Mucosa of gallbladder (tissue), 1 donor: ENCODE measurements at places on chromosomes 2 and 18.

DNA sequence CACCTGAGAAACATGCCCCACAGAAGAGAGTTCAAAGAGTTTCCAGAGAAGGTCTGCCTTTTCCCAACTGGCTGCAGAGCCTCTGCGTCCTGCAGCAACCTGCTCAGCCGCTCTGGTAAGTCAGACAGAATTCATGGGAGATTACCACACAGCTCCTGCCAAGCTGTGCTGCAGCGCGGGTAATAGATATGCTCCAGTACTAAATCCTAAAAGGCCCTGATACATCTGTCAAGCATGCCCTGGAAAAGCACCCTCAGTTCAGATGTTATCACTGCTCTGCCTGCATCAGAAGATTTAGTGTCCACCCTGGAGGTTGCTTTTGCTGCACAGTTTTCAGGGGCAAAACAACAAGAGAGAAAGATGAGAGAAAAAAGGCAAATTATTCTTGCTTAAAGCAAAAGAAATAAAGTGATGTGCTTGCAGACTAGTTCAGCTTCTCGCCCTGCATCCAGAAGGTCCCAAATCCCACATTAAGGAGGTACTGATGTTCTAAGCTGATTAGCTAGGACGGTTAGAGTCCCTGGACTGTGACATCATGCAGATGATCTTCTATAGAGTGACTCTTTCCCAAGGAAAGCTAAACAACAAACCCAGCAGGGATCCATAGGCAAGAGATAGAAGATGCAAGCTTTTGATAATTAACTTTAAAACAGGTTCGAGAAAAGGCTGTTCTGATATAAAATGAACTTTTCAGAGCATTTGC lies 488.6 kb downstream of the BCL11A start:
- DNase-seq, result no peak

DNA sequence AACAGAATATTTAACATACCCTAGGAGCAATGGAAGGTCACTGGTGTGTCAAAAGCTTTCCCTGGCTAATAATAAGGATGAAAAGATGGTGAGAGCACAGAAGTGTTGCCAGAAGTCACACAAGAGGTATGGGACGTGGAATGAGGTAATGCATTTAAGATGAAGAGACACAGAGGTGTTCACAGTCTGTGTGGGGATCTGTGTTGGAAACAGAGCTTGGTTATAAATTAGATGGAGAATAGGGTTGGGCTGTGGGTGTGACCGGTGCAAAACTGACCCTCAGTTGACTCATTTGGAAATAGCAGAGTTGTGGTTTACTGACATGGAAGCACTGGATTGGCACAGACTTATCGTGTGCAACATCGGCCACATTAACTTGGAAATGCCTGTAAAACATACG lies 372.5 kb downstream of the SATB2 start:
- no peak for DNase-seq

DNA sequence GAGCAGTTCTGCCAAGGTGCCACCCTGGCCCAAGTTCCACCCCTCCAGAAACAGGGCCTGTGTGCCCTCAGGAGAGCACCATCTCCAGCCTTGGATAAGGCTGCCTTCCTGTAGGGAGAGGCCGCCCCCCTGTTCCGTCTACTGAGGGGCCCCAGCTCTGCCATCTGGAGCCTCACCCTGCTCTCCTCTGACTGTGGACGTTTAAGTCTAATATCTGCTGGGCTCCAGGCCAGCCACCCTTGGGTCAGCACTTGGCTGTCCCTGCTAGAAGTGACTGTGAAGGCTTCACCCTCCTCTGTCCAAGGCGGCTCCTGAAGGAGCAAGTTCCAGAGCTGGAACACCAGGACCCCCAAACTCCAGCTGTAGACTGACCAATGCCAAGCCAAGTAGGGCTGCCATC lies 26.3 kb downstream of the RHOB start:
- DNase-seq, result no peak

- DNase-seq, result no peak
Observed at GRCh38 chr2:161228511-161229240, 68.4 kb downstream of the TANK start.

- no peak for DNase-seq
Observed at GRCh38 chr18:23223641-23224040, 88.4 kb downstream of the CABLES1 start.

DNA sequence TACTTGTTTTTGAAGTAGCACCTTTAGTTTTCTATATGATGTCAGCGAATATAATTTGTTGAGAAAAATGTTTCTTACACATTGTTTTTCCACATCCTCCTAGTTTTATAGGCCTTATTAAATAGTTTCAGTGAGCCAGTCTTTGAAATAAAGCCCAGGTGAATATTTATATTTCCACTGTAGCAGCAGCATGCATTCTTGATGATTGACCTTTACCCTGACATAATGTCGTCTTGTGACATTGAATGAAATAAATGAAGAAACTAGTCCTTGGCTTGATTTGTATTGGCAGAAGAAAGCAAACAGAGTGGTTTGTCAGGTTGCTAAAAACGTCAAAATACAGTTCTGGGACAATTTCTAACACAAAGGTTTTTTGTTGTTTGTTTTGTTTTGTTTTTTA lies 84.4 kb downstream of the EHBP1 start:
- DNase-seq, result no peak

DNA sequence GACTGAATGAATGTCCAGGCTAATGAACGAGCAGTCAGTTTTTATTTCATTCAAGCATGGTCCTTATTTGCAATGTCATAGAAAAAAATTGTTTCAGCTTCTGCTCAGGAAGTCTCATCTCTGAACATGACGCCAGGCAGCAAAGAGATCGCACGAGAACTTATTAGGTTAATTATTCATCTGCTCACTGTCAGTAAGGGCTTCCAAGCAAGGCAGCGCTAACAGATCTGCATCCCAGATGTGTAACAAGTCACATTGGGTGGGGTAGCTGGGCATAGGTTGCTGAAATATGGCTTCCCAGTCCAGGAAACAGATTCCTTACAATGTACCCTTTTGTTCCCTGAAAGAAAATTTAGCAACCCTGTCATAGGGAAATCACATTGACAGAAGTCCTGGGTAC lies 63.5 kb downstream of the ANKRD44 start:
- no peak for DNase-seq

GRCh38 chr2:45533771-45534170 lies 77.3 kb downstream of the SRBD1 start:
- no peak for DNase-seq

DNA sequence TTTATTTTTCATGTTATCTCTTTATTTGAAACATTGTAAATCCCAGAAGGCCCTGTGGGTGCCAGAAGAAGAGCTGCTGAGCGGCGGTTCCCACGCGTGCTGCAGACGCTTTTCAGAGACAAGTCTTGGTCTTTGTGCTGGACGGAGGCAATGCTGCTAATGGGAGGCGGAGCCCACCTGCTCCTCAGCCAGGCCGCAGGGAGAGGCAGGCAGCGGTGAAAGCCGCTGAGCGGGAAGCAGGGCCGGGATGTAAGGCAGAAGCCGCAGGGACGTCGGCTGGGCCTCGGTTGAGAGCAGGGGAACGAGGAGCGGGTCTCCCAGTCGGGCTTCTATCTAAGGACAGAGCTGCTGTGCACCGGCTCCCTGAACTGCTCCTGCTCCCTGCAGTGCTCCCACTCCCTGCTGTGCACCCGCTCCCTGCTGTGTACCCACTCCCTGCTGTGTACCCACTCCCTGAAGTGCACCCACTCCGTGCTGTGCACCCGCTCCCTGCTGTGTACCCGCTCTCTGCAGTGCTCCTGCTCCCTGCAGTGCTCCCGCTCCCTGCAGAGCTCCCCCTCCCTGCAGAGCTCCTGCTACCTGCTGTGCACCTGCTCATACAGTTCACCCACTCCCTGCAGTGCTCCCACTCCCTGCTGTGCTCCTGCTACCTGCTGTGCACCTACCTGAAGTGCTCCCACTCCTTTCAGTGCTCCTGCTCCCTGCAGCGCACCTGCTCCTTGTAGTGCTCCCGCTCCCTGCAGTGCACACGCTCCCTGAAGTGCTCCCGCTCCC lies 16.4 kb downstream of the TMEM18 start:
- DNase-seq, result no peak

- no peak for DNase-seq
Observed at GRCh38 chr18:11981192-11981542, at the start of gene IMPA2. Gene IMPA2, plus strand, starts transcription at chr18:11981507. Its CDS starts 163 bp downstream, at chr18:11981670.

DNA sequence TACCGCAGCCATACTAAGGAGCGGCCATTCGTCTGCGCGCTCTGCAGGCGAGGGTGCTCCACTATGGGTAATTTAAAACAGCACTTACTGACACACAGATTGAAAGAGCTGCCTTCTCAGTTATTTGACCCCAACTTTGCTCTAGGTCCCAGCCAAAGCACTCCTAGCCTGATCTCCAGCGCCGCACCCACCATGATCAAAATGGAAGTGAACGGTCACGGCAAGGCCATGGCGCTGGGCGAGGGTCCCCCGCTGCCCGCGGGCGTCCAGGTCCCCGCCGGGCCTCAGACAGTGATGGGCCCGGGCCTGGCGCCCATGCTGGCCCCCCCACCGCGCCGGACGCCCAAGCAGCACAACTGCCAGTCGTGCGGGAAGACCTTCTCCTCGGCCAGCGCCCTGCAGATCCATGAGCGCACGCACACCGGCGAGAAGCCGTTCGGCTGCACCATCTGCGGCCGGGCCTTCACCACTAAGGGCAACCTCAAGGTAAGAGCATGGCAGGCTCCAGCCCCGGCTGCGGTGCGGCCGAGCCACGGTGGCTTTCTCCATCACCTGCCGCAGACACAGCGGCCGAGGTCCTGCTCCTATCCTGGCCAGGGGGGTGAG lies 15.5 kb downstream of the SALL3 start:
- DNase-seq, result no peak

DNA sequence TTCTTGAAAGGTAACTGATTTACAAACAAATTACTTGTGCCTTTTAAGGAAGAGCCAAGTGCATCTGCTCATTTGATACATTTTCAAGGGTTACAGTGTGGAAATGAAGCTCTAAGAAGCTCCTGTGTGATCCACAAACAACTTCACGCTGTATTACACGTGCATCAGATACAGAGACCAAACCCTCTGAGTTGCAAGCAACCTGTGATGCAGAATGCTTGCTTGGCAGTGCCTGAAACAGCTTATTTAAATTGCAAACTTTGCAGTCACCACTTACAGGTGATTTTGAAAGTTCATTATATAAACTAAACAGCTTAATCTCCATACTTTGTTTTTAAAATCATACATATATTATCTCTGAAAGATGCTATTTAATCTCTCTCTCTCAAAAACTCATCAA lies 50.1 kb downstream of the ZEB2 start:
- DNase-seq, result no peak

DNA sequence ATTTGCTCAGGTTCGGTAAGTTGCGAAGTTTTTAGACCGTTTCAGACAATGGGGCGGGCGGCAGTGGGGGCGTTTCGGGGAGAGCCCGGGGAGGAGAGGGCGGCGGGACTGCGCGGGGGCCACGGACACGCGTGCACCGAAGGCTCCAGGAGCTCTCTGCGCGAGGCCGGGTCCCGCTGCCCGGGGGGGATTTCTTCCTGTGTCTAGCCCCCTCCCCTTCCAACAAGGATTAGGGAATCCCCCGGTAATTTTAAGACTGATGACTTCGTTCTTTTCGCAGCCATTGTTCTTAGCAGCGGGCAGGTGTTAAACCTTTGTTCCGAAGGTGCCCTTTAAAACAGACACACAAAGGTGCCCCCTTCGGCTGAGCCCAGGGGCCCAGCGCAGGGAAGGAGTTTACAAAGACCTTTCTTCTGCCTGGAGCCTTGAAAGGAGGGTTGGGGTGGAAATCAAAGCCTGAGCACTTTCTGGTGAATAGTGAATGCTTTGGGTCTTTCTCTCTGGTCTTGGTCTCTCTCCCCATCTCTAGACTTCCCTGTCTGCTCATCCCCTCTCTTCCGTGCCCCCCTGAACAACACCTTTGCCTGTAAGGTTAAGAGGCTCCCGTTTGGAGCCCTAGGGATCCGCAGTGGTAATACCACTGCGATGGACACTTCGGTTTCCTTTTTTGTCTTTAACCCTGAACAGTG lies 2.1 kb downstream of the TRIB2 start:
- DNase-seq, result no peak

- no peak for DNase-seq
Observed at GRCh38 chr2:48572816-48573215, 42.9 kb downstream of the STON1 start.

DNA sequence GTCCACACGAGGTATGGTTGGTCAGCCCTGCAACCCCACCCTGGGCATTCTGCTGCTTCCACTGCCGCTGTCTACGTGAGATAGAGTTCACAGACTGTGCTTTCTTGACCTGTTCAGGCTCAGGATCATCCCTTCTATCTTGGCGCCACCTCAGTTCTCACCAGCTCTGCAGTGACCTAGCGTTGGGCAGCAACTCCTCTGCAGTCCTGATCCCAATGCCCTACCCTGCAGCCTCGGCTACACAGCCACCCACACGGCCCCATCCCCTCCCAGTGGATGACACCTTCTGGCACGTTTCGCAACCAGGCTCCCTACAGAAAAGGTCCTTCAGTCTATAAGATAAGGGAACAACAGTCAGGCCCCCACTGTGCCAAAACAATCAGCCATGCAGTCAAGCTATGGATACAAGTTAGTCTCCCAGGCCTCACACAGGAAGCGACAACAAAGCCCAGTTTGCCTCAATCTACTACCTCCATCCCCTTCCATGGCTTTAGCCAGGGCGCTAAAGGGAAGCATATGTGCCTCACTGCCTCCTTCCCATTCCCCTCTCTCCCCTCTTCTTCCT lies 317.9 kb upstream of the PKDCC start:
- no peak for DNase-seq

DNA sequence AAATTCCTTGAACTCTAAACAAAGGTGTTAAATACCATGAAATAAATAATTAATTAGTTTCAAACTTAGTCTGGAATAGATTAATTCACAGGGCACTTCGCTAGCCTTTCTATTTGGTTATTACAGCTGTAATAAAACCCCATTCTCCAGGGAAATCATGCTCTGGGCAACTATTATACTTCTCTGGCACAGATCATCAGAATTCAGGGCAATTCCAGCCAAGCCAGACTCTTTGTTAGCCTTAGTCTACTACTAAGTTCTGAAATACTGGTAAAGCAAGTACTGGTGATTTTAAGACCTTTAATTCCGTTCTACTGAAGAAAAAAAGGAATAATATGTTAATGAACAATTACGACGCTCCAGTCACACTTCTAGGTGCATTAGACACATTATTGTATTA lies 123.4 kb upstream of the PDE1A start:
- DNase-seq, result no peak
